Activated naive CD8-positive, alpha-beta T cell treated with anti-CD3 and anti-CD28 coated beads, Interleukin-2, amount 50 U/mL, for 16 hours (primary cell): ENCODE measurements at places on chromosomes 1 and 21.

DNA sequence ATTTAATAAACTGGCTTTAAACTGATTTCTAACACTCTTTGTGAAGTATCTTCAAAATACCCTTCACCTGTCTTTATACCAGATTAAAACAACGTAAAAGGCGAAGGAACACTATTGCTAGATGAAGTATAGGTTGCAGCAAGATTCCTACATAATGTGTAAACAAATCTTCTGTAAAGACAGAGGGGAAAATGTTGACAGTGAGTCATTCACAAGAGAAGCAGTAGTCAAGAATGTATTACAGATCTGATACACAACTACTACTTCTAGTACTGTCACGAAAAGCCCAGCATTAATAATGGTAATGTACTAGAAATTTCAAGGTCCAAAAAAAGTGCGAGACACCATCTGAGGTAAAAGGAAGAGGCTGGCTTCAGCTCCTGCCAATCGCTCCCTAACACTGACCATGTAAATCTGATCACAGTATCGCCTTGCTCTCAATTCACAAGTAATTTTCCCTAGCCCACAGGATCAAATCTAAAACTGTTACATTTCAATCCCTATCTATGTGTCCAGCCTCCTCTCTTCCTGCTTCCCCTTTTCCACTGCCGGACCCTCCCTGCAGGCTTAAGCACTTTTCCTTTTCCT is 290.4 kb downstream of the AKT3 start:
- DNase-seq, result no peak

- DNase-seq, result no peak
These were observed 3.1 kb upstream of the GBP6 start for GRCh38 chr1:89360716-89361115.

DNA sequence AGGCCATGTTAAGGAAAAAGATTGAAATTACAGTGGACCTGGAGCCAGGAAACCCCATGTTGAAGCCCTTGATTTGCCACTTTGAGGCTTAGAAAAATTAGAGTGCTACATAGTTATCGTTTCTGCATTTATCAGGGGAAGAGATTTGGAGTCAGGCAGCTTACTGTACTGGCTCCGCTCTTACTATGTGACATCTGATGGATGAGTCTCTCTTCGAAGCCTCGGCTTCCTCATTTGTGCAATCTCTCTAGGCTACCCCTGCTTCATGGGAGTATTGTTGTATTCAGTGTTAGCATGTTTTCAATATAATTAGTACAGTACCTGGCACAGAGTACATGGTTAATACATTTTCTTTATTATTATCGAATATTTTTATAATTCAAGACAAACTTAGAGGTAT is 480.4 kb upstream of the USP24 start:
- no peak for DNase-seq

DNA sequence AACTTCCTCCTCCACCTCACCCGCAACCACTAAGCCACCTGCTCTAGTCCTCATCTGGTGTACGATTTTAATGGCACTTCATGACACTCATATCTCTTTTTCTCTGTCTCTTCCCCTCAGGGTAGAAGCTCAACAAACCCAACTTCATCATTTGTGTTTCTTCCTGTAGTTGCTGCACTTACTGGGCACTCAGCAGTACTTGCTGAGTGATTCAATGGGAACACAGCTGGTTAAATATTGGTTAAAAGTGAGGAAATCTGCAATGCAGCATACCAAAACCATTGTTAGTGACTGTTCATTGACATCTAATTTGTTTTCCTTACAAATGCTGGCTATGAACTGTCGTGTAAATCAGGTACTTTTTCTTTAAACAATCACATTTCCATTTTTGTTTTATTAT is 541.1 kb upstream of the PRMT6 start:
- no peak for DNase-seq

GRCh38 chr1:37930246-37931101 is 16.4 kb downstream of the INPP5B start:
- DNase-seq, result peak; percentile 36
